Stimulated activated CD4-positive, alpha-beta T cell treated with anti-CD3 and anti-CD28 coated beads, TNF-alpha, amount 100 ng/mL, for 24 hours (primary cell): ENCODE measurements at places on chromosomes 7 and 10.

DNA sequence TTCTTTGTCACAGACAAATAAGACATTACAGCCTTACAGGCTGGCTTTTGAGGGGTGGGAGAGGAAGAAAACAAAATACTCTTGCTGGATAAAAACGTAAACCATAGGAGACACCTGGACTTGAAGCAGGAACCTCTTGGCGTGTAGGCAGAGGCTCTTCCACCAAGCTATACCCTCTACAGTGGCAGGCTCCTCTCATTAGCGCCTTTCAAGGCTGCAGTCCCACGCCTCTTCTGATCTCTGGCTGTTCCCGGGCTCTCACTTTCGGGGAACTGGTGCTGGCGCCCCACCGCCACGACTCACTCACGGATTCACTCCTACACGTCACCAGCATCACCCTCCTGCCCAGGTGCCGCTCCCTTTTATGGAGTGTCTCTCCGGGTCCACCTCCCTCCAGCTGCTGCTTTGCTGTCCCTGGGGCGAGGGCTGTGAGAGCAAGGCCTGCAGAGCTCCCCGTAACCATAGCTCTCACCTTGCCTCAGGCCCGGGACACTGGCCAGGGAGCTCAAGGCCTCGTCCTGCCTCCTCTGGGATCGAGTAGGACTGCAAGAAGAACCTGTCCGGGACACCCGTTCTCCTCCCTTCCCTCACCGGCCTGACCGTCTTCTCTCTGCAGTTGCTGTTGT, 62.6 kb downstream of the ZNF777 start:
- no peak for DNase-seq

DNA sequence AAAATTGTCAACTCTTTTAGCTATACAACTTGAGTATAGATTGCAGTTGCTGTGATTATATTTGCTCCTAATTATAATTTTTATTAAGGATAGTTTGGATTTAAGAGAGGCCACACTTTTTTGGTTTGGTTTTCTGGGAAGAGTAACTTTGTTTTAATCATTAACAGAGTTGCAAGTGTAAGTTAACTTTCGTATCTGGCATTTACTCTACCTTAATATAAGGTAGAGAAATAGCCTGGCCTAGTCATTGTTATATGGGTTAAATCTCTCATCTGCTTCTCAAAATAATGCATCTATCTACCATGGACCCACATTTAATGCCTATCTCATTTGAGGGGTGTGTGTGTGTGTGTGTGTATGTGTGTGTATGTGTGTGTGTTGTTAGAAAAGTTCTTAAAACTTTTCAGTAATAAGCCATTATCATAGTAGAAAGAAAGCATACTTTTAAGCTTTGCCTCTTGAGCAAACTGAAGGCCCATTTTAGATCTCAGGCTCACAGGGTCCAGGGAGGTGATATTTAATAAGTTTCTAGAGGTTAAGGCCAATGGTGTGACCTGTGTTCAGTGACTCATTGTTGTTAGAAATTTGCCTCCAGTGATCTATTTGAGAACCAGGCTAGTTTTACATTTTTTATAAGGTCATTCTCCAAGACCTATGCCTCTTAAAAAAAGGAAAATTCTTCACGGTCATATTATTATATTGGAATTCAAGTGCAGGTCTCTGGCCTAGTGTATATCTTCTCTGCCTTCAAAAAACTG, 10.9 kb upstream of the TEX47 start:
- no peak for DNase-seq

- DNase-seq = no peak
Observed at GRCh38 chr7:131839967-131840690, 283.7 kb upstream of the PODXL start.

DNA sequence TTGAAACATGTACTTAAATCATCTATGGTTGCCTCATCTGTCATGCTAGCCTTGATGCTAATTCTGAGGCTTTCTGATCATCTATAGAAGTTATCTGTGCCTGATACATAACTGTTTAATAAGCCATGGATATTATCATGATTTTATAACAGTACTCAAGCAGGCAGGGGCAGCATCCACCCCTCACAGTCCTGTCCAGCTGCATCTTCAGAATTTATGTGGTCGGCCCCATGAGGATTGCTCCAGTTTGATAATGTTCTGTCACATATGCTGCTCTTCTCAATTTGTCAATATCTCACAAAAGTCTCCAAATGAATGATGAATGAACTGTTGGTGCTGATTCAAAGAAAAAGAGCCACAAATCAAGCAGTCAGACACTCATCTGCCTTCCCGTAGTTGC, 335.1 kb upstream of the POM121L12 start:
- no peak for DNase-seq

- peak; percentile 7 for DNase-seq
Observed at GRCh38 chr10:130300608-130301020, 164.4 kb downstream of the GLRX3 start.

GRCh38 chr7:153152801-153153422, 393.4 kb downstream of the ACTR3B start:
- DNase-seq = no peak
